Stimulated activated naive CD8-positive, alpha-beta T cell treated with anti-CD3 and anti-CD28 coated beads, Interleukin-15, amount 100 ng/mL, for 72 hours (primary cell): ENCODE measurements at places on chromosomes 2 and 18.

DNA sequence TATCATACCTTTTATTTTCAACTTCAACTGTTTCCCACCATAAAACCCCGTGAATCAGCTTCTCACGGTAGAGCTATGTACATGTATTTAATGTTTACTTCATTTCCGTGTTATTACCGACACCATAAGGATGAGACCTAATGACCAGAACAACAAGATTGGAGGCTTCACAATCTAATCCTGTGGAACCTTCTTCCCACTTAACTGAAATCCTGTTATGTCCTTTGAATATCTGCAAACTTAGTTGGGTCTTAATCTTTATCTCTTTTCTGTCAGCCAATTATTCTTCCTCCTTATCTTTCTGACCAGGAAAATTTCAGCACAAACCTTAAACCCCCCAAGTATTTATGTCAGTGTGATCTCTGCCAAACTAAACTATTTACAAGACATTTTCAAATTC lies 214.4 kb downstream of the TMX3 start:
- DNase-seq = no peak

GRCh38 chr2:129781749-129782632 lies 197.5 kb upstream of the RAB6C start:
- DNase-seq = no peak

DNA sequence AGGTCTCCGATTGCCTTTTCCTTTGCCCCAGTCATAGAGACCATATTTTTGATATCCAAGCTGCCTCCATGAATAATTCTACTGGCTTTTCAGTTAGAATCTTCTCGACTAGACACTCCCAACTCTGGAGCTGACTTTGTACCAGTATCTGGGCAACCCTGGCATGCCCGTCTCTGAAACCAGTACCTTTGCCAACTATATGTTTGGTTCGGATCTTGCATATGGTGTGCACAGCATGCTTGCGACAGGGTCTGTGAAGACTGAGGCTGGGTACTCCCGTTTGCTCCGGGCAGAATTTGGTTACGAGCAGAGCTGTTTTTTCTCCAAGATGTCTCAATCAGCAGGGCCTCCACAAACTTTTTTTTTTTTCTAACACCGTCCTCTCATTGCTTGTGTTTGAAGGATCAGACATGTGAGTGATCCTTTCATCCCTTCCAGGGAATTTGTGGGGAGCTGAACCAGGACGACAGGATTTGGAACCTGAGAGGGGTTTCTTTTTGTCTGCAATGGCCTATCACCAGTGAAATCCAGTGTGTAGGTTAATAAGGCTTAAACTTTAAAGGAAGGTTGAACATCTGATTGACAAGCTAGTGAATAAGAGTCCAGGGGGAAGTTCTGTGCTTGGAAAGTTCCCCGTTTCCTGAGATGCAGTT lies 322.3 kb downstream of the MYCN start:
- no peak for DNase-seq

DNA sequence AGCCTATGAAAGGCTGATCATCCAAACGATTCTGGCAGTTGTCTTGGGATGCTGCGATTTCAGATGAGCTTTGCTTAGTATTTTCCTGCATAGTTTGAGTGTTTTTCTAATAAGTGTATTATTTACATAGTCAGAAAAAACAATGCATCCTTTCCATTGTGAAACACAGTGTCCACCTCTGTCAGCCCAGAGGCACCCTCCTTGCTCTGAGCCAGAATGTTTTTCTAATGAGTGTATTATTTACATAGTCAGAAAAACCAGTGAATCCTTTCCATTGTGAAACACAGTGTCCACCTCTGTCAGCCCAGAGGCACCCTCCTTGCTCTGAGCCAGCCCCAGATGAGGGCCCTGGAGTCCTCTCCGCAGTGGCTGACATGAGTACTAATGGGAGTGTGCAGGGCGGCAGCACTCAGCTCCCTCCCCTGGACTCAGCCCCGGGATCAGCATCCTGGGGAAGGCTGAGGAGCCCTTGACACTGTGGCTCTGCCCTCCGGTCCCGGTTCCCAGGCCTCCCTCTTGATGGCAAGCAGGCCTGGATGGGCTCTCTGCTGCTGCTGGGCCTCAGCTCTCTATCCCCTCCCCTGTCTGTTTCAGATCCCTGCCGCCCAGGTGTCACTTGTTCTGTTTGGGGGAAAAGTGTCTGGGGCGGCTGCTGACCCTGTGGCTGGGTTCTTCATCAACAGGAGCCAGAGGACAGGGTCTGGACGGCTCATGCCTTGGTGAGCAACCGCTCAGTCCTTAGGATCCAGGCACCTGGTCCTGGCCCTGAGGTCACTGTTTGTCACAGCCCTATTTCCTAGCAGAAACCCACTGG lies 5.9 kb downstream of the MFSD2B start:
- no peak for DNase-seq

DNA sequence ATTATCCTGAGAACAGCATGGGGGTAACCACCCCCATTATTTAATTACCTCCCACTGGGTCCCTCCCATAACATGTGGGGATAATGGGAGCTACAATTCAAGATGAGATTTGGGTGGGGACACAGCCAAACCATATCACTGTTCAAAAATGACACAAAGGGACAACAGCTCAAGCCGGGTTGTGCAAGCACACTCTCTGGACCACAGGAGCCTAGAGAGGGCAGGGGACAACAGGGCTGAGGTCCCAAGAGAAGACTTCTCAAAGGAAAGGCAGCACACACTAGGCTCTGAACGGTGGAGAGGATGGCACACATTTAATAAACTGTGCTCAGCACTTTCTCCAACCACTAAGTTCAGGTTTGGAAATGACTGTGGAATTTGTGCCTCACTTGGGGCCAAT lies 122.1 kb upstream of the PKDCC start:
- no peak for DNase-seq

DNA sequence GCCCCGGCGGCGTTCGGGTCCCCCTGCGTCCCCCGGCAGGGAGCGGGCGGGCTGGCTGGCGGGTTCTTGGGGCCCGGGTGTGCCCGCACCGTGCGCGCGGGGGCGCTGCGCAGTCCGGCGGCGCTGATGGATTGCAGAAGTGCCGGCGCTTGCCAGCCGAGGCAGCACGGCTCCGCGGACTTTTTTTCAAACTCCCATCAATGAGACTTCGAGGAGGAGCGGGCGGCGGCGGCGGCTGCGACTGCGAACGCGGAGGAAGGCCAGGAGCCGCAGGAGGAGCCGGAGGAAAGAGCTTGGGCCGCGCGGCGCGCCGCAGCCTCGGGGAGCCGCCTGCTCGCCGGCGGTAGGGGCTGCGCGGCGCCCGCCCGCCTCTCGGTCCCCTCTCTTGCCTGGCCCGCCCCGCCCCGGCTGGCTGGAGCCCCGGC lies at the start of gene GLI2:
TSS of gene GLI2 (plus strand) at position 123 of the 425 bp plus-strand sequence. CDS start 61,453 bp downstream, outside the sequence.
- peak; percentile 58 for DNase-seq

DNA sequence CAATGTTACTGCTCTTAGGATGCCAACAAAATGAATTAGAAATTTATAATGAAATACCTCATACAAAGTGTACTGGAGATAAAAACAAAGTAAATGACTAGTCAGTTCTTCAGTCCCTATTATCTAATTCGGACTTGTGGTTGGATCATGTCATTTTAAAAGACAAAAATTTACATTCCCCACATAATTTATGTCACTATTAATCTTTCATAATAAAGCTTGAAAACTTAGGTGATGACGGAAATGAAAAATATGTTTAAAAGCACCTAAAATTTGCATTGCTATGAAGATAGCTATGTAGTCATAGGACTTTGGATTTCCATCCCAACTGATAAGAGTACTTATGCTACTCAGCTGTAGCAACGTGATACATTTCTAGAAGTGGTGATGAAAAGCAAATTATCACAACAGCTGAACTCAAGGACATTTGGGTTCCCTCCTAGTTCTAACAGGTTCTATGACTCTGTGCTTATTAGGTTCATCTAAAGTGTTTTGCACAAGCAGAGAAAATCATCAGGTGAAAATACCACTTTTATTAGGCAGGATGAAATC lies 58.4 kb downstream of the LRPPRC start:
- no peak for DNase-seq

- no peak for DNase-seq
These were observed 863.4 kb upstream of the KLHL29 start for GRCh38 chr2:22521620-22522019.

GRCh38 chr2:148582679-148583511 lies 61.7 kb upstream of the EPC2 start:
- DNase-seq = no peak

- DNase-seq = no peak
These were observed 209.4 kb downstream of the ZEB2 start for GRCh38 chr2:144310484-144310883.

- DNase-seq = no peak
These were observed 72.4 kb upstream of the HS6ST1 start for GRCh38 chr2:128390991-128391630.

DNA sequence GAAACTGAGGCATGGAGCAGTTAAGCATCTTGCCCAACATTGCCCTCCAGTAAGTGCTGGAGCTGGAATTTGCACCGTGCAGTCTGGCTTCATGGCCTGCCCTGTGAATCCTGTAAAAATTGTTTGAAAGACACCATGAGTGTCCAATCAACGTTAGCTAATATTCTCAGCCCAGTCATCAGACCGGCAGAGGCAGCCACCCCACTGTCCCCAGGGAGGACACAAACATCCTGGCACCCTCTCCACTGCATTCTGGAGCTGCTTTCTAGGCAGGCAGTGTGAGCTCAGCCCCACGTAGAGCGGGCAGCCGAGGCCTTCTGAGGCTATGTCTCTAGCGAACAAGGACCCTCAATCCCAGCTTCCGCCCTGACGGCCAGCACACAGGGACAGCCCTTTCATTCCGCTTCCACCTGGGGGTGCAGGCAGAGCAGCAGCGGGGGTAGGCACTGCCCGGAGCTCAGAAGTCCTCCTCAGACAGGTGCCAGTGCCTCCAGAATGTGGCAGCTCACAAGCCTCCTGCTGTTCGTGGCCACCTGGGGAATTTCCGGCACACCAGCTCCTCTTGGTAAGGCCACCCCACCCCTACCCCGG lies 1.3 kb downstream of the PROC start:
- DNase-seq = no peak

DNA sequence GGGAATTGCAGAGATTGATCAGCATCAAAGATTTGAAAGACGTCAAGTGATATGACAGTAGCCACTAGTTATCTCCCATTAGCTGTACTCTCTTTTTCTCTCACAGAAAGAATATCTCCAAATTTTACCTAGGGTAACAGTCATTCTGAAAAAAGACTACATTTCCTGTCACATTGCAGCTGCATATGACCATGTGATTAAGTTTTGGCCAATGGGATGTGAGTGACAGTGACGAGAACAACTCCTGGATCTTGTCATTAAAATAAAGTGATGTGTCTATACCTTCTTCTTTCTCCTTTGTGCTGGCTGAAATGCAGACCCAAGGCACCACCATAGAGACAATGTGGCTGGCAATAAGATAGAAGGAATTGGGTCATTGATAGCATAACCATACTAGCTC lies 10.5 kb upstream of the NEUROD1 start:
- DNase-seq = no peak

- no peak for DNase-seq
These were observed 477.1 kb downstream of the FBXO15 start for GRCh38 chr18:73670524-73670923.

GRCh38 chr2:197613509-197613987 lies 61.8 kb downstream of the RFTN2 start:
- DNase-seq = no peak

- DNase-seq = no peak
These were observed 16.4 kb downstream of the TCF23 start for GRCh38 chr2:27164960-27165763.

DNA sequence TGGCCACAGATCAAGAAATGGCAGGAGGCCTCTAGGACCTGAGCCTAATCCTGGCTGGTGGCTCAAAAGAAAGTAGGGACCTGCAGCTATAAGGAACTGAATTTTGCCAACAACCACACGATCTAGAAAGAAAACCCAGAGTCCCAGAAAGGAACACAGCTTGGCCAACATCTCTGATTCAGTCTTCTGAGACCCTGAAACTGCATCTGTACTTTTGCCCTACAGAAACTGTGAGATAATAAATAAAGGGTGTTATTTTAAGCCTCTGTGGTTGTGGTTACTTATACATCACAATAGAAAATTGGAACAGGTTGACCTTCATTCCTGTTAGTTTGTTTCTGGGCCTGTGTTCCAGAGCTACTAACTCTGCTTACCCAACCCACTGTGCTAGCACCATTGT lies 356.8 kb upstream of the ST6GAL2 start:
- no peak for DNase-seq

DNA sequence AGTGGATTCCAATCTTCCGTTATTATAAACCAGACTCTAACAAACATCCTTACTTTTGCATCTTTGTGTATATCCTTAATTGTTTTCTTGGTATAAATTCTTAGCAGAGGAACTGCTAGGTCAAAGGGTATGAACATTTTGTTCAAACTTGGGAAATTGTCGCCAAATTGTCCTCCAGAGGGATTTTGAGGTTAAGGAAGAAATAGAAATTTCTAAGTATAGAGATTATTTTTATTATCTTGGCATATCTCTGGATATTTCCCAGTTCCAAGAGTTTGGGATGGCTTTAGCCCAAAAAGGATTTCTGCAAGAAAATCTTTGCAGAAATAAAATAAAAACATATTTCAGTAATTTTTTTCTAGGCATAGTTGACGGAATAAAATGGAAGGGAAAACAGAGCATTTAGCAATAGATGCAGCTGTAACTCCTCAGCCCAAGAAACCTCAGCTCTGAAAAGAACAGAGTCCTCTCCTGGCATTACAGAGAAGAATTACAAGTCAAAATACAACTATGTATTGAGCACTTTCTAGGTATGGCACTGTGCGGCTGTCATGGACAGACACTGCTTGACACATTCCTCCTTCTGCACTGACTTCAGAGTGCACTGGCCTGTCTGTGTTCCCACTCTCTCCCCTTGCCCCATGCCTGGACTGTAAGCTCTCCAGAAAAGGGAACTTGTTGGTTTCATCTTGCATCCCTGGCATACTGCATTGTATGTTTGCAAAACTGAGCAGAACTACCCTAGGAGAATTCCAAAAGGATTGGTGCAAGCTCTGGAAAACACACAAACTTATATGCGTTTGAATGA lies 117.3 kb upstream of the STON1 start:
- DNase-seq = no peak

DNA sequence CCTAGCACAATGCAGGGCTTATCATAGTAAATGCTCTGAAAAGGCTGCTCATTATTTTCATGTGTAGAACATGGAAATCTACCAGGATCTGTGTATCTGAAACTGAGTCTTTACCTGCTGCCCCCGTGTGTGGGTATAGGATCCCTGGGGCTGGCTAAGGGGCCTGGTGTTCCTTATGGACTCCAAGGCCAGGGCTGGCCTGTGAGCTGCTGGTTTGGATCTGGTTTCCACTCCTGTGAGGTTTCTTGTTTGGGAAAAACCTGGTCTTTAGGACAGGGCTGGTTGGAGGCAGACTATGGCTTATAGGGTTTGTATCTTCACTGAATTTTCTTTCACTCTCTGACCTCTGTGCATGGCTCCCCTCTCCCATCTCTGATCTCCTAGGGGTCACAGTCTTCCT lies 80.8 kb downstream of the DYSF start:
- DNase-seq = no peak

DNA sequence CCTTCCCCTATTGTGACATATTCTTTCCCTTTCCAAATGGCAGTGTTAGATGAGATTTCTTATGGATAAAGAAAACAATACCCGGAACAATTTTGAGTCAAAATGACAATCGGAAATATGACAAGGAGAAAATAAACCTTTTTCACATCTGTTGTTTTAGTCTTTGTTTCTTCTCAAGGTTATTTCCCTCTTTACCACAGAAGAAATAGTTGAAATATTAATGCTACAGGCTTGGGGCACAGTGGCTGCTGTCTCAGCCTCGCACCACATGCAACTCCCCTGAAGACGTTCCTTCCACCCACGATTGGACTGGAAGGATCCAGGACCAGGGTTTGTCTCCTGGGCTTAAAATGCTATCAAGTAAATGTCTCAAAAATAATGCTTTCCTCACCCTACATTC lies 77.6 kb downstream of the FHOD3 start:
- no peak for DNase-seq
